ENCODE measurements at places on chromosomes 2 and 18.

DNA sequence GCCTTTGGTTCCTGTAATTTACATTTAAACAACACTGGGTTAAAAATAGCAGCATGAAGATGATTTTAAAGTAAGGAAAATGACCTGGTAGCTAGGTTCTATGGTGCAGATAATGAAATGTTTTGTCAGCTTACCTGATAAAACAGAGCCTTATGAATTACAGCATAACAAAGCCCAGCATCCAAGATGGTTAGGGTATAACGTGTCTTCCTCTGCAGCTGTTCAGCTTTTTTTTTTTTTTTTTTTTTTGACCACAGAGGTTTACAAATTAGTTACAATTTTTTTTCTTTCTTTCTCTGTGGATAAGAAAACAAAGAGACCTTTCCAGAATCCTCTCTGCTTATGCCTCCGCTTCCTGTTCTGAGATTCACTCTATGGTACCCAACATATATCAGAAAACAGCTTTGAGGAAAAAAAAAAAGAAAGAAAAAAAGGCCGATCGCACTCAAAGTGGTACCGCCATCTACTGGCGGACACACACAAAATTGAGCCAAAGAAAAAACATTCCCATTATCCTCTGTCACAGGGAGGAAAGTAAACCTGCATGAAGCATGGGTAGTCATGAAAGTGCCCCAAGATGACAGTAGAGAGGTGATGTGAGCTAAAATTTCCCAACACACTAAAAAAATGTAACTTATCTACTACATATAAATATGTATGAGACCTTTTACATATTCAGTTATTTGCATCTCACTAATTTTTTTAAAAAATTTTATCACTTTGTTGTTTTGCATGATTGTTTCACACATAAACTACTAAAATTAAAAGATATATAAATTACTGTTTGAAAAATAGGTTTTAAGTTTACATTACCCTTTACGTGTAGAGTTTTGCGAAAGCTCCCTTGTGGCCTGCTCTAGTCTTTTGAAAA, at the start of gene SCN3A:
TSS of gene SCN3A (minus strand) at position 362 of the 871 bp plus-strand sequence. CDS start 27,656 bp downstream, outside the sequence.
- peak; percentile 28 for DNase-seq

DNA sequence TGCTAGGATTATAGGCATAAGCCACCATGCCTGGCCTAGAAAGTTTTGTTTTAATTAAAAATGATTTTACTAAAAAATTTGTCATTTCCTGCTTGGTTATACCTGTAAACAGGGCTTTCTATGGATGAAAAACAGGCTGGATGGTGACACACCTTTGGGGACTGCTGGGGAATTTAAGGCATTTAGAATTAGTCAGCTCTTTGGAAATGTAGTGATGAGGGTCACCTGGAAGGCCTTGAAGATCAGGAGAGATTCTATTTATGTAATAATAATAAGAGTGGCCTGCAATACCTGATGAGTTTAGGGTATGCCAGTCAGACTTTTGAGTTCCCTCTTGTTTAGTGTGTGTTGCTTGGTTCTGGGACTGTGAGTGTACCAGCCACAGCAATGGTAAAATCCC, 51.1 kb downstream of the RALBP1 start:
- no peak for DNase-seq

- no peak for DNase-seq
Observed at GRCh38 chr2:58195662-58196061, 45.5 kb downstream of the FANCL start.

- DNase-seq = no peak
Observed at GRCh38 chr18:58315041-58315440, 271.0 kb downstream of the NEDD4L start.

DNA sequence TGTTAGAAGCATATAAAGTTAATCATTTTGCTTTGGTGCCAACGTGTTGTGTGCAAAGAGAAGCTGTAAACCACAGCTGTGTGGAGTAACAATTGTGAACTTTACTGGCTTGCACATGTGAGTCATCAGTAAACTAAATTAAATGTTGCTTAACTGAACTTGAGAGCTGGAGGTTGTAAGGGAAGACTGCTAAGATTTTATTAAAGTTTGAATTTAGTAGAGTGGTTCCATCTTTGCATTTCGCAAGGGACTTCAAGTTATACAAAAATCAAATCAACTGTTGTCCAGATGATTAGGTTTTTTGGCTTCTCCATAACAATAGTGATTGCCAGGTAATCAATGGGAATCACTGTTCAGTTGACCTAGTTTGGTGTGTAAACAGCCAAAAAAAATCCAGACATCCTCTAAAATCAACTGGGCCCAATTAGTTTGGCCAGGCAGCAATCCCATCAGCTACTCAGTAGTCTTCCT, 247.4 kb downstream of the MYO3B start:
- DNase-seq = no peak

DNA sequence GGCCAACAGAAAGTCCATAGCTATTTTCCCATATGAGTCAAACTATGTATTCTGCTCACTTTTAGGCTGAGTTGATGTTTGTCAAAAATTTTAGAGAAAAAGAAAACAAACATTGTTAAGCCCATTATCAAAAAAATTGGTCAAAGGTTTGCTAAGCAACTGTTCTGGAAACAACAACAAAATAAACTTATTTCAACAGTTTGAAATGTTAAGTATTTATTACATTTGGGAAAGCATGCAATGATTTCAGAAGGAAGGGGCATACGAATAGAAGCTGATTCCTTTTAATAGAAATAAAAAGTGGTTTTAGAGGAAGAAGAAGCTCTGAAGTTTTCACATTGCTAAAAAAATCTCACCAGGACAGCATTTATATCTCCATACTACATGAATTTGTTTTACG, 1837.5 kb upstream of the CELF4 start:
- DNase-seq = no peak

DNA sequence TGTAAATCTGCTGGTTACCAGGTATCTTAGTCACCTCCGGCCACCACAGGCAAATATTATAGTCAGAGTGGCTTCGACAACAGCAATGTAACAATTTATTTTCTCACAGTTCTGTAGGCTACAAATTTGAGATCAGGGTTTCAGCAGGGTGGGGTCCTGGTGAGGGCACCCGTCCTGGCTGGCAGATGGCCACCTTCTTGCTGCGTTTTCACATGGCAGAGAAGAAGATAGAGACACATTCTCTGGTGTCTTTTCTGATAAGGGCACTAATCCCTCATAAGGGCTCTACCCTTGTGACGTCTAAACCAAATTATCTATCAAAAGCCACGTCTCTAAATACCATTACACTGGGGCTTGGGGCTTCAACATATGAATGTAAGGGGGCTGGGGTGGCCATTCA, 843.2 kb upstream of the FANCL start:
- no peak for DNase-seq

GRCh38 chr18:62321201-62321600, 3.9 kb upstream of the TNFRSF11A start:
- DNase-seq = no peak

- DNase-seq = no peak
Observed at GRCh38 chr18:13312515-13312914, 94.0 kb downstream of the LDLRAD4 start.

DNA sequence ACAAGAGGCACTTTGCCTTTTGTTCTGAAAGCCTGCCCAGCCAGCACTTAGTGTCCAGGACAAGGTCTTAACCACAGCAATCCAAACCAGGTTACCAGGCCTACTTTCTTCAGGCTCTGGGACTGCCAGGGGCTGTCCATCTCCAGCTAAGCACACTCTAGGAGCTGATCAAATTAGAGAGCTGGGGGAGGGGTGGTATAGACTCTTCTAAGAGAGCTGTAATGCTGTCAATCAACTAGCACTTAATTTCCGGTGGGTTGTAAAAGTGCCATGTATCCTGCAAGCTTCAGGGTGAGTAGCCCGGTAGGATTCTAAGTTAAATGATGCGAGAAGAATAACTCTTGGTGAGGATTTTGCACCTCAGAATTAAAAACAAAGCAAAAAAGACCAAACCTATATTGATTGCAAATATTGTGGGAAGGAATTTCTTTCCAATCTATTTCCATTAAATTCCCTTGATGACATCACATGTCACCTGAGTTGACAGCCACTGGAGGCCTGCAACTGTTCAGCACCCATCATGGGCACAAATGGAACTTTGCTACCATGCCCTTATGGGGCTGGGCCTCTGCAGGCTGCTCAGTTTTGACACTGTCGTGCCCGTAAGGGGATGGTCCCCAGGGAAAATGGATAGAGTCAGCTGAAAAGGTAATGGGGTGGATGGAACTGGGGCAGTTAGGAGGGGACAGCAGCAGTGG, 8.7 kb upstream of the COX7A2L start:
- peak; percentile 50 for DNase-seq

GRCh38 chr2:174606336-174606735, 8.7 kb upstream of the WIPF1 start:
- DNase-seq = no peak

DNA sequence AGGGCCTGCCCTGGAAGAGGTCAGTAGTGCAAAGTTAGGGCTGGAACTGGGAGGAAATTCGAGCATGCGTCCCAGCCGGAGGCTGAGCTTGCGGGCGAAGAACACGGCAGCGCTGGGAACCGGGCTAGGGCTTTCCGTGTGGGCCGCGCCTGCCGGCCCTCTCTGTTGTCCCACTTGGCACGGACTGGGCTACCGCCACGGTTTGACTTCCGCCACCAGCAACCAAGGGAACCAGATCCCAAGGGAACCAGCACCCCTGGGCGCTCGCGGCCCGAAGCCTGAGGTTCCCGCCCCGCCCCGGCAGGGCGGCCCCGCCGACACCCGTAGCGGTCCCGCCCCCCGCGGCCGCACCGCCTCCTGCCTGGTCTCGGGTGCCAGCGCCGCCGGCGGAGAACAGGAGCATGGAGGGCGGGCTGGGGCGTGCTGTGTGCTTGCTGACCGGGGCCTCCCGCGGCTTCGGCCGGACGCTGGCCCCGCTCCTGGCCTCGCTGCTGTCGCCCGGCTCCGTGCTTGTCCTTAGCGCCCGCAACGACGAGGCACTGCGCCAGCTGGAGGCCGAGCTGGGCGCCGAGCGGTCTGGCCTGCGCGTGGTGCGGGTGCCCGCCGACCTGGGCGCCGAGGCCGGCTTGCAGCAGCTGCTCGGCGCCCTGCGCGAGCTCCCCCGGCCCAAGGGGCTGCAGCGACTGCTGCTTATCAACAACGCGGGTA, at the start of gene SPR:
TSS of gene SPR (plus strand) at position 377 of the 708 bp plus-strand sequence. CDS start at position 402, 25 bp downstream.
- DNase-seq = peak; percentile 92

DNA sequence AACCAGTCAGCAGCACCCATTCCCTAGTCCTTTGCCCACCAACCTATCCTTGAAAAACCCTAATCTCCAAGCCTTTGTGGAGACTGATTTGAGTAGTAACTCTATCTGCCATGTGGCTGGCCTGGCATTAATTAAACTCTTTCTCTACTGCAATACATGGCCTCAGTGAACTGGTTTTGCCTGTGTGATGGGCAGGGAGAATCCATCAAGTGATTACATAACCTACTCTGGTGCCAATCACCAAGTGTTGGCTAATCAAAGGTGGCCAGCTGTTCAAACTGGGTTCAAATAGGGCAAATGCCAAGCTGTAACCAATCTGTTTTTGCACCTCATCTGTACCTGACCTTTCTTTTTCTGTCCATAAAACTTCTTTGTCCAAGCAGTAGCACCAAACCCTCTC, 139.8 kb upstream of the XPO1 start:
- no peak for DNase-seq

GRCh38 chr2:216201692-216202306, 92.7 kb downstream of the XRCC5 start:
- DNase-seq = no peak

DNA sequence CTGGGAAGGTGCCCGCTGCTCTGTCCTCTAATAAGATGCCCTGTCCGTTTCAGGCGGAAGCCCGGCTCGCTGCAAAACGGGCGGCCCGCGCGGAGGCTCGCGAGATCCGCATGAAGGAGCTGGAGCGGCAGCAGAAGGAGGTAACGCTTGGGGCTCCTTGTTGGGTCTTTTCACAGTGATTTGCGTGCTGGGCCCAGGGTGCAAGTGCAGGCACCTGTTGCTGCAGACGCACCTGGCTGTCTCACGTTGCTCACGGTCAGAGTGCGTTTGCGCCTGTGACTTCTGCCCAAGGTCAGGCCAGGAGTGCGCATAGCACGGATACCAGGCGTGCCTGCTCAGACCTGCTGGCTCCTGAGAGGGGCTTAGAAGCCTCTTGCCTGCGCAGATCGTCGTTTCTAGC, 81.1 kb downstream of the LRRFIP1 start:
- DNase-seq = no peak

- DNase-seq = peak; percentile 16
Observed at GRCh38 chr2:200862532-200863000, 1.9 kb downstream of the CLK1 start.

- DNase-seq = peak; percentile 76
Observed at GRCh38 chr2:209614690-209615369, 156.8 kb upstream of the UNC80 start.

DNA sequence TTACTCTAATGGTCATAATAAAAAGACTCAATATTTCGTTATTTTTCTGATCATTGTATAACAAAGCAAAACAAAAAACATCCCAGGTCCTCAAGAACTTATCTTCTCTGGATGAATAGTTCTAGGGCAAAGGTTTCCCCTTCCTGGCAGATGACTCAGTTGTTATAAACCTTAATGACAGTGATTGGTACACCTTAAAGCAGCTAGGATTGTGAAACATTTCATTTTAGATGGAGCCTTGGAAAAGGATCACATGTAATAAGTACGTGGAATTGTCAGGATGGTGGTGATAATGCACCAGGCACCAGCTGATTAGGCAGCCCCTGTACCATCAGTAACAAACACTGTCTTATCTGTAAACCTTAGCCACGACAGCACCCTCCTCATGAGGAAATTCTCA, 47.2 kb downstream of the MEP1B start:
- no peak for DNase-seq

- DNase-seq = no peak
Observed at GRCh38 chr2:47073641-47074040, 81.5 kb downstream of the STPG4 start.

DNA sequence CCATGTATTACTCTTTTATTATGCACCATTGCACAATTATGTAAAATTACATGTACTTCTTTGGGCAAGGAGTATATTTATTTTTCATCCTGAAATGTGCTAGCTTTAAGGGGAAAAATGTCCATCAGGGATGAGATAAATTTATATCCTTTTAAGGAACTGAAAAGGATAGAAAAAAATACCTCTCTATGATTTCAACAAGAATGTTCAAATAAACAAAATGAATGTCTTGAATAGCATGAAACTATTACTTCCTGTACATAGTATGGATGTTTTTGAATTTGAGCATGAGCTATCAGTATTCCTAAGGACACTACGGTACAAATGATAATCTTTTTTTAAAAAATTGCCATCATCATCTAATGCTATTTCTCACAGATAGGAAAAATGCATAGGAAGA, 1611.9 kb upstream of the ZEB2 start:
- no peak for DNase-seq

- DNase-seq = no peak
Observed at GRCh38 chr2:156852681-156853080, 404.8 kb upstream of the GALNT5 start.

DNA sequence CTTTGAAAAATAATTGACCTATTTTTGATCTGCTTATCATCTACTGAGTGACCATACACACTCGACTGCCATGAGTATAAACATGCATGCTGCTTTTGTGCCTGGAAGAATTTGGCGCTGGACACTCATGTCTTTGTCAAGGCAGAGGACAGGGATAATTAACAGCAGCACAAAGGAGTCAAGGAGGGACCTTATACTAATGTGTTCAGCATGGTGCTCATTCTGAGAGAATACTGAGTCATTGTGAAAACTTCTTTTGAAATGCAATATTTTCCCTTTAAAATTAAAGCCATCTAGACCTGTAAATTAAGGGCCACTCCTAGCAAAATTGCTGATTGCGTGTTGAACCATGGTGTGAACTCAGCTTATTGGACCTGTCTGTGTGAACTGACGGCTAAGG, 116.3 kb downstream of the ZNF532 start:
- no peak for DNase-seq
